ENCODE measurements at places on chromosomes 1 and 21.

- DNase-seq, result no peak
Measured at GRCh38 chr1:87369736-87370478, 41.2 kb downstream of the LMO4 start.

DNA sequence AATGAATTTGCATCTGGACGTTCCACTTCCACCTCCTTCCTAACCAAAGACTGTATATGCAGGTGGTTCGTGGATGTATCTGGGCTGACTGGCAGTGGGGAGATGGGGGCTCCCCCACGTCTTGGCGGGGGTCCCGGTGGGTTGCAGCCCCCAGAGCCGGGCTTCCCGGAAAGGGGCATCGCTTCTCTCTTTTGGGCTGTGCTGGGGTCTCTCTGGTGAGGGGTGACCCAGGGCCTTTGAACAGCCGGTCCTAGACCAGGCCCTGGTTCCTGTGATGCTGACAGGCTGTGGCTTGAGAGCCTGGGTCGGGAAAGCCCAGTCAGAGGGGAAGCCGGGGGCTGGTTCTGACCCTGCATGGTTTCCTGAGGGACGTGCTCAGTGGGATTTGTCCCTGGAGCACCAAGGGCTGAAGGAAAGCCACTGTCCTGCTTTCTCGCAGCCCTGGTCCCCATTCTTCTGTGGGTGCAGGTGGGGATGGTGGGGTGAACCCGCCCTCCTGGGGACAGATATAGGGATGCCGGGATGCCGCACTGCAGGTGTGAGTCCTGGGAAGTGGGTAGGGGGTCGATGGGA is 29.8 kb downstream of the COL18A1 start:
- DNase-seq, result no peak

- no peak for DNase-seq
Measured at GRCh38 chr1:31036749-31037500, 28.6 kb downstream of the PUM1 start.

DNA sequence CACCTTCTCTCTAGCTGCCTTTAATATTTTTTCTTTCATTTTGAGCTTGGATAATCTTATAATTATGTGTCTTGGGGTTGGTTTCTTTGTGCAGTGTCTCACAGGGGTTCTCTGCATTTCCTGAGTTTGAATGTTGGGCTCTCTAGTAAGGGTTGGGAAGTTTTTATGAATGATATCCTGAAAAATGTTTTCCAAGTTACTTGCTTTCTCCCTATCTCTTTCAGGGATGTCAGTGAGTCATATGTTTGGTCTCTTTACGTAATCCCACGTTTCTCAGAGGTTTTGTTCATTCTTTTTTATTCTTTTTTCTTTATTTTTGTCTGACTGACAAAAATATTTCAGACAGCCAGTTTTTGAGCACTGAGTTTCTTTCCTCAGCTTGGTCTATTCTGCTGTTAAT is 55.4 kb upstream of the CCDC190 start:
- no peak for DNase-seq

DNA sequence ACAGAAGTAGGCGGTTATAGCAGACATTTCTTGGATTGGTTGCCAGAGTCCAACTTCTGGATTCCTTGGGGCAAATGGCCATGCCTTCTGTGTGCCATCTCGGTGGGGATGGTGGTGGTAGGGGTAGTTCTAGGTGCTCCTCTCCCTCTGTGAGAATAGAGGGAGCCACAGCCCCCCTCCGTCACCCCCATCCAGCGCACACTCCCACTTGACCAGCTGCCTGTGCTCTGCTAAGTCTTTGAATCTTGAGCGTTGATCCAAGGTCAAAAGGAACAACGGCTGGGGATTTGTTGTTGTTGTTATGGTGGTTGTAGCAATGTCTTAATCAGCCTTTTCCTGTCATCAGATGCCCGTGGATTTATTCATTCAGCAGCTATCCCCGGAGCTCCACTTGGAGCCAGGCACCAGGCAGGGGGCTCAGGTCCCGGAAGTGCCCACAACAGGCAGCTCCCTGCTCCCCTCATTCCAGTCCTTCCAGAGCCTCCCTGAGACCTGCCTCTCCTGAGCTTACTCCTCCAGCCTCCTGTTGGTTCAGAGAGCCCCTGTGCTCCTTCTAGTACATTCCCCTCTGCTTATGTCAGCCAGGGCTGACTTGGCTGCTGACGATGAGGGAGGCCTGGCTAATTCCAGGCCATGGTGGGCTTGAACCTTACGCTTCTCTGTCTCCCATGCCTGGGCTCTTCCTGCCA is 146.6 kb upstream of the WNT4 start:
- DNase-seq, result no peak

- DNase-seq, result no peak
Measured at GRCh38 chr1:86499987-86500593, 31.4 kb downstream of the CLCA1 start.

DNA sequence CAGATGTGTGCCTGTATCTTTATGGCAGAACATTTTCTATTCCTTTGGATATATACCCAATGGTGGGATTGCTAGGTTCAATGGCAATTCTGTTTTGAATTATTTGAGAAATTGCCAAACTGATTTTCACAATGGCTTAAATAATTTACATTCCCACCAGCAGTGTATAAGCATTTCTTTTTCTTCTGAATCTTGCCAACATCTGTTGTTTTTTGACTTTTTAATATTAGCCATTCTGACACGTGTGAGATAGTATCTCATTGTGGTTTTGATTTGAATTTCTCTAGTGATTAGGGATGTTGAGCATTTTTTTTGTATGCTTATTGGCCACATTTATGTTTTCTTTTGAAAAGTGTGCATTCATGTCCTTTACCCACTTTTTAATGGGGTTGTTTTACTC is 864.3 kb upstream of the ADAMTS5 start:
- no peak for DNase-seq

- DNase-seq, result no peak
Measured at GRCh38 chr1:118155106-118155505, 29.9 kb downstream of the SPAG17 start.

DNA sequence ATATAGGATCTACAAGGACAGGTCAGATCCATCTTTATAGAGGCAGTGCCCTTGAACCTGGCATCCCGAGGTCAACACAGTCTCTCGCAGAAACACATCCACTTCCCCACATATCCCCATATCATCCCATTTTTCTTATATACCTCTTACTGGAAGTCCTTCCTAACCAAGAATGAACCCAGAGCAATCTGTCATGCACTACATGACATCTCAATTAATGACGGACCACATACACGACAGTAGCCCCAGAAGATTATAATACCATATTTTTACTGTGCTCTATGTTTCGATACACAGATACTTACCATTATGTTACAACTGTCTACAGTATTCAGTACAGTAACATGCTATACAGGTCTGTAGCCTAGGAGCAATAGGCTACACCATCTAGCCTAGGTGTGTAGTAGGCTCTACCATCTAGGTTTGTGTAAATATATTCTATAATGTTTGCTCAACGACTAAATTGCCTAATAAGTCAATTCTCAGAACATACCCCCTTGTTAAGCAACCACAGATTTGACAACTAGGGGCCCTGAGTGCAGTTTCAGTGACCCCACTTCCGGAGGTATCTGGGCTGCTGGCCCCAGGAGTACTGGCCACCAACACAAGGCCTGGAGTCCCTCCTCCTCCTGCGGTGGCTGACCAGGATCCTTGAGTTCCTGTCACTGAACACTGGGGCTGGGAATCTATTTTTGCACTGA is 28.1 kb downstream of the PTPN14 start:
- DNase-seq, result no peak

DNA sequence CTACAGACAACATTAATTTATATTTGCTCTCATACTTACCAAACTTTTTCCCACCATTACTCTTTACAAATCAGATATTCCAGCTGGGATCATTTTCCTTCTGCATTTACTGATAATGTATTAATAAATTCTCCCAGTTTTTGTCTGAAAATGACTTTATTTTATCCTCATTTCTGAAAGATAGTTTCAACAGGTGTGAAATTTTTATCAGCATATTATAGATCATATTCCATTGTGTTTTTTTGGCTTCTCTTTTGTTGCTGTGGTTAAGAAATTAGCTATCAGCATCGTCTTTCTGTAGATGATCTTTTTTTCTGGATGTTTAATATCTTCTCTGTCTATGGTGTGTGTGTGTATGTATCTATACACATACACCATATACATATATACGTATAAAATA is 2.7 kb downstream of the CFAP57 start:
- DNase-seq, result no peak

DNA sequence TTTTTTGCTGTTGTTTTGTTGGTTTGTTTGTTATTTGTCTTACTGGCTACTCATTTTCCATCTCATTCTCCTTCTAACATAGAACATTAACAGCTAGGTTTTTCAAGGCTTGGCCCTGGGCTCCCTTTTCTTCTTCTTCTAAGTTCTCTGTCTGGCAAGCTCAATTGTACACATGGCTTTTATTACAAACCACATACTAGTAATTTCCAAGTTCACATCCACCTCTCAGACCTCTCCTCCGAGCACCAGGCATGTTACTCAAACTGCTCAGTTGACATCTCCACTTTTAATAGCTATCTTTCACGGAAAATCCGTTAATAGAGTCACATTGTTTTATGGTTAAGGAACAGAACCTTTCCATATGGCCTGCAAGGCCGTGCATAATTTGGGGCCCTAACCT is 736.9 kb upstream of the ADAMTS5 start:
- DNase-seq, result no peak

GRCh38 chr1:109873278-109874175 is 37.1 kb upstream of the CSF1 start:
- no peak for DNase-seq

DNA sequence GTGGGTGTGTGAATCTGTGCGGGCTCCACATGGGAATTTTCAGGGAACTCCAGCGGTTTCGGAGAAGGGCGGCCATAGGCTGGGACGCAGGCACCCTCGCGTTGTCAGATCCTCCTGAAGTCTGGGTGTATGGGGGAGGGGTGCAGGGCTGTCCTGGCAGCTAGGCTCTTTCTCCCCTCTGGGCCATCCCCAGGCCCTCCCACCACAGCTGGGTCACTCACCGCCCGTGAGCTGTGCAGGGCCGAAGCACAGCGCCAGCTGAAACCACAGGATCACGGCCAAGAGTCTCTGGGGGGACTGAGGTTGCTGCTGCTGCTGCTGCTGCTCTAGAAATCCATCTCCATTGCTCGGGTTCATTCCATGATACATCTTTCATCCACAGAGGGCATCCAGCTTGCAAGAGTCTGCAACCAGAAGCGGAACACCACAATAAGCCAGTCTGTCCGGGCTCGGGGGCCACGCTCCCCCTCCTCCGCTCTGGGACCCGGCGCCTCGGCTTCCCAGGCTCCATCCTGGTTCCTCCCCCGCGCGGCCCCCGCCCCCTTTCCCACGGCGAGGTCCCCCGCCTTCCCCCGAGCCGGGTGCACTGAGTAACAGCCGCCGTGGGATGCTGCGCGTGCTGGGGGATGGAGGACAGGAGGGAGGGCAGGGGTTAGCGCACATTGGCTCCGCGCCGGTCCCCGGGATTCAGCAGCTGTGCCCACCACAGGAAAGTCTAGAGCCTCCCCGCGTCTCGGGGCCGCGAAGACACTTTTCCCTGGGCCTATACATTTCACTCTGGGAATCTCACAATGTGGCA is 720 bp downstream of the SUSD4 start:
- peak; percentile 6 for DNase-seq

DNA sequence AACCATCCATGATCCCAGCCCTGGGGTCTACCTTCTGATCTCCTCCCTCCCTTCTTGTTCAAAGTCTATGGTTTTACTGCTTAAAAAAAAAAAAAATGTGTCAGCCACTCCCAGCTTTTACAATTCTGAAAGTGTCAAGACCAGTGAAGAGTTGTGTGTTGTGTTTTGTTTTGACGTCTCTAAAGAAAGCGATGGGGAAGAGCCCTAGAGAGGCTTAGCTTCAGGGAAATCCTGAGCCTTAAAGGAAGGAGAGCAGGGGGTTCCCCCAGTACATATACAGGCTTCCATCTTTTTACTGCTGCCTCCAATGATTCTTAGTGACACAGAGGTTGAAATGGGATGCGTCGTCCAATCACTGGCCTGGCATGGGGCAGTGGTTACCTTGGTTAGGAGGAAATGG is 13.9 kb upstream of the FMOD start:
- no peak for DNase-seq

DNA sequence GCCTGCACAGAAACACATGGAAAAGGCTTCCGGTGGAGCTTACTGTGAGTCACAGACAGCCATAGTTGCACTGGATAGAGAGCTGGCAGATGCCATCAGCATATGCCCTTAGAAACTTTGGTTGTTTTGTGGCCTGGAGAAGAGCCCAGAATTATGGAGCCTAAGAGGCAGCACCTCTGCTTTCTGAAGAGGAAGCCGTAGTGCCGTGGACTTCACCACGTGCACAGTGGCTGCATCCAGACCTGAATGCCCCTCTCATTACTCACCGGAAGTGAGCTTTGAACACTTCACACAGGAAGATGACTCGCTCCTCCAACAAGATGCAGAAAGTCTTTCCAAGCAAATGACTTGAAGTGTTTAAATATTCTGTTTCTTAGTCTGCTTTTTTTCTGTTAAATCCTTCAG is 28.4 kb downstream of the JUN start:
- DNase-seq, result no peak

- no peak for DNase-seq
Measured at GRCh38 chr1:235892202-235892601, 25.5 kb upstream of the LYST start.

GRCh38 chr1:225707824-225708223 is 54.9 kb upstream of the ENAH start:
- DNase-seq, result no peak

DNA sequence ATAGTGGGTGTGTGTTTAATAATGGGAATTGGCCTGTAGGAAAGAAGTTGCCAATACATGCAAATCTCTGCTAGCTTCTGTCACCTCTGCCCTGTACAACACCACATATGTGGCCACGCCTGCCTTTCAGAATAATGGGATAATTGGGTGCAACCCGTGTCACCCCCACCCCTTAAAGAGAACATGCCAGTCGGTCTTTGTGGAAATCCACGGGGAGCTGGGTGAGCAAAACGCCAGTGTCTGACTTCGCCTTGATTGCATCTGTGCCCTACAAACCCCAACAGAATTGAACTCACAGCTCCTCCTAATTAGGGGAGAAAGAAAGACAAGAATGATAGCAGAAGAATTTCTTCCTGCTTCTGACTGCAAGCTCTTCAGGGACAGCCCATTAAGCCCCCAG is 6.4 kb upstream of the PLXNA2 start:
- DNase-seq, result no peak

Data from cortex of kidney (tissue), 1 donor.